Right lobe of liver (tissue), 6 donors: ENCODE measurements at places on chromosomes 11 and 22.

- DNase-seq: no peak
These were observed 104.7 kb downstream of the ETS1 start for GRCh38 chr11:128482512-128483191.

DNA sequence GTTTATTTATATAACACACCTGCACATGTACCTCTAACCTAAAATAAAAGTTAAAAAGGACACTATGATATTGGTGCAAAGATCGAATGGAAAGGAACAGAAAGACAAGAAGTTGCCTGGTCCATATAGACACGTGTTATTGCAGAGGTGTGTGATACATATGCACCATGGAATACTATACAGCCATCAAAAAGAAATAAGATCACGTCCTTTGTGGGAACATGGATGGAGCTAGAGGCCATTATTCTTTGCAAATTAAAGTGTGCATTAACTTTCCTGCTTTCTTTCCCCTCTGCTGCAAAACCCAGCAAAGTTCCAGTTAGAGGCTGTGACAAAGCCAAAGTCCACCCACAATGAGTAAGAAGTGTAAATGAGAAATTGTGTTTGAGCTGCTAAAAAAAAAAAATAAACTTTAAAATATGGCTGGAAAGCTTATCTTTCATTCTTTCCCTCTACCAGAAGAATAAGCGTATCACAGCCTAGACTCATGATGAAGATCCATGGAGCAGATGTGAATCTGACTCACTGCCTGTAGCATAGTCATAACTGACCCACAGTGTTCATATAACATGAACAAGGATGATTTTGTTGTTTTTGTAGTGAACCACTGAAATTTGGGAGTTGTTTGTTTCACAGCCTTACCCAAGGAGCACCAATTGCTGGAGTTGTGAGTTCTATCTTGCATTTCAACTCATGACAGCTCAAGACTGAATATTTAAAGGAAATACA, 9.6 kb downstream of the OR52K1 start:
- DNase-seq: no peak

GRCh38 chr22:39984006-39984405, 10.7 kb upstream of the FAM83F start:
- no peak for DNase-seq

DNA sequence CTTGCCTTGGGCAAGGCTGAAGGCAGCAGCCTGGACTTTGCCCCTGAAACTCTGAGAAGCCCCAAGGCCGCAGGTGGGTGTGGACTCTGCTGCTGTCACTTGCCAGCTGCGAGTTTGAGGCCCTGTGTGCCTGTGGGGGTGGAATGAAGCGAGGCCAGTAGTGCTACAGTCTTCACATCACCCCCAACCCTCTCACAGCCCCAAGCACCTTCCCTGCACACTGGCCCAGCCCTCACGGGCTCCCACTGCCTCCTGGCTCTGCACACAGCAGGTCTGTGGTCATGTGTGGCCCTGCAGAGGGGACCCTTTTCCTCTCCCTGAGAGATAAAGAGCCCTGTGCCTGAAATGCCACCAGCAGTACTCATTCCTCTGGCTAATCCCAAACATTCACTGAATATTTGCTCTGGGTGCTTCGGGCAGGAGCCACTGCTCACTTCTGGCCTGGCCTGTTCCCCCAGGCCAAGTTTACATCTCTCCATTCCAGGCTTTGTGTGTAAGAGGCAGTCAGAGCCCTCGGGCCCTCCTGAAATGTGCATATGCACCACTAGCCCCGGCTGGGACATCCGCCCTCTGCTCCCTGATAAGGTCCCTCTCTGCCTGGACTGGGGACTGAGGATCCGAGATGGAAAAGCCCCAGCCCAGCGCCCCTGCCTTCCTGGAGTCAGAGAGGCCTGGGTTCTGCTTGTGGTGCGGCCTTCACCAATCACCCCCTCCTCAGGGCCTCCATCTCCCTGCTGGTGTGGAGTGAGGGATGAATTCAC, 17.7 kb downstream of the MGAT3 start:
- DNase-seq: no peak

DNA sequence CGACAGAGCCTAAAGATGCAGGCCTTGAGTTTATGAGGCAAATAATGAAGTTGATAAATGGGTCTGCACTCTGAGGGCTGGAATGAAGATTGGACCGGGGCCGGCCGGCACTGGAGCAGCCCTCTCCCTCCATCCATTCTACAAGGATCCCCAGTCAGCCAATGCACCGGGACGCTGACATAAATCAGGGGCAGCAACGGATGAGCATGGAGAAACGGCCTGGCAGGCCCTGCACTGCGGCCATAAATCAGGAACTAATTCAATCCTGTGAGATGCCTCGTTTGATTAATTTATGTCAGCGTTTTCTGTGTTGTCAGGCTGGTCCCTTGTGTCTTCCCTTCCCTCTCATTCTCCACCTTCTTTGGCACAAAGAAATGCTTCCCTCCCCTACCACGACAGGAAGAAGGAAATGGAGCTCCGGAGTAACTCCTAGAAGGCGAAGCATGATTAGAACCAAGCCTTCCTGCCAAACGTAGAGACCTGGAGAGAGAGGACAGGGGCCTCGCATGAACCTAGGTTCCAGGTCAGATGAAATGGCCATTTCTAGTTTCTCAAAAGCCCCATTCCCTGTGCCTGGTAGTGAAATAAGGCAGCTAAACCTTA, 358.4 kb downstream of the OPCML start:
- DNase-seq: no peak

DNA sequence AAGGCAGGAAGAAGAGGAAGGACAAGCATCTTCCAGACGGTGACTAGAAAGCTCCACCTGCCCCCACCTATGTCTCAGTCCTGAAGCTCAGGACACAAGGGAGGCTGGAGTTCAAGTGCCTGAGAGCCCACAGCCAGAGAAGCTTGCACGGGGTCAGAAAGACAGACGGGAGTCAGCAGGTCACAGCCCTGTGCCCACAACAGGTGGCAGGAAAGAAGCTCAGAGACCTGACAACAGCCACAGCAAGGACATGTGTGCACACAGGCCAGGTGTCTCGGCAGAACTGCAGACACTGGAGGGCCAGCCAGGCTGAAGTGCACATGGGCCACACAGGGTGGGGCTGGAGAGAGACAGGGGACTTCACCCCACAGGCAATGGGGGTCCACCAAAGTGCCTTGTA, 37.2 kb upstream of the MOB2 start:
- DNase-seq: no peak

- no peak for DNase-seq
These were observed 3.5 kb downstream of the LARGE2 start for GRCh38 chr11:45926001-45926401.

DNA sequence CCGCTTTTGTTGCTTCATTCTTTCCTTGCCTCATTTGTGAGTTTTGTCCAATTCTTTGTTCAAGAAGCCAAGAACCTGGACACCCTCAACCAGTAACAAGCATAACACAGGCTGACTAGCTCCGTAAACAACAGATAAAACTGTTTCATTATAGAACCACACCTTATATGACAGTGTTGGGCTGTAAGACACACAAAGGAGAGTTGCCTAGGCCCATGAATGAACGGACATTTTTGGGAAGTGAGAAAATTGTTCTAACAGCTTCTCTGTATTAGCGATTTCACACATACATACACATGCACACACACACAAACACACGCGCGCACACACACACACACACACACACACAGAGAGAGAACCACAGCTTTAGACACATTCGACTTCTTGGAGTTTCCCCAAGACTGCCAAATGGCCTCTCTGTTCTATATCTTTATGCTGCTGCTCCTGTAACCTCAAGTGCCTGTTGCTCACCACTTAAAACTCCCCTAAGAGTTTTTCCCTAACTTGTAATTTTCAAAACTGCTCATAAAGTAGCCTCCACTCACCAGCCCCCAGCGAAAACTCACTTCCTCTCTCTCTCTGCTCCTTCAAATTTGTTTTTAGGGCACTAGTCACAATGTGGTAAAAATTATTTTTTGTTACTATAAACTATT, 35.9 kb downstream of the CTSC start:
- DNase-seq: no peak

GRCh38 chr11:5107285-5107684, 30.9 kb downstream of the OR52A5 start:
- no peak for DNase-seq

GRCh38 chr22:27880778-27881394, 38.2 kb downstream of the PITPNB start:
- DNase-seq: no peak

DNA sequence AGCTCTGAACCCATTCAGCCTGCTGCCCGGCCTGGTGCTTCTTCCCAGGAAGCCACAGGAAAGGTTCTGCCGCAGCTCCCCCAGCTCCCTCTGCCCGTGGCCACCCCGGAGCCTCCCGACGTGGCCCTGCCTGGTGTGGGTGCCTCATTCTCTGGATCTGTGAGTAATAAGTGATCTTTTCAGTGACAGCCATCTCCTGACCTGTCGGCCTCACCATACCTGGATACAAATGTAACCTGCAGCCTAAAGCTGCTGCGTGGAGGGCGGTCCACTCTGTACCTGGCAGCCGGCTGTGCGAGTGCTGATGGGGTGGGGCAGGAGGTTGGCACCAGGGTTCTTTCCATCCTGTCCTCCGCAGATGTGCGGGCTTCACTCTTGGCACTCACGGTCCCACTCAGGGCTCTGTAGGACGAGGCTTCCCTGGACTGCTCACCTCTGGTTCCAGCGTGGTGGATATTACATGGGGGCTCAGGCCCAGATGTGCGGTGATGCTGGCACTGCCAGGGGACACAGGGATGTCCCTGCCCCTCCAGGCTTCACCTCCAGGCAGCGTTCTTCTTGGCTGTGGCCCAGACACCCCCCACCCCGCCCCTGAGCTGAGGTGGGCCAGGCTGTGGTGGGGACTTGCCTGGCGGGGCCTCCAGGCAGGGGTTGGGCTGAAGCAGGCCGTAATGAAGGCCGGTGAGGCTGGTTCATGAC, 748.5 kb downstream of the BRD1 start:
- DNase-seq: no peak

- no peak for DNase-seq
These were observed 587 bp downstream of the ESAM start for GRCh38 chr11:124761301-124762104.

DNA sequence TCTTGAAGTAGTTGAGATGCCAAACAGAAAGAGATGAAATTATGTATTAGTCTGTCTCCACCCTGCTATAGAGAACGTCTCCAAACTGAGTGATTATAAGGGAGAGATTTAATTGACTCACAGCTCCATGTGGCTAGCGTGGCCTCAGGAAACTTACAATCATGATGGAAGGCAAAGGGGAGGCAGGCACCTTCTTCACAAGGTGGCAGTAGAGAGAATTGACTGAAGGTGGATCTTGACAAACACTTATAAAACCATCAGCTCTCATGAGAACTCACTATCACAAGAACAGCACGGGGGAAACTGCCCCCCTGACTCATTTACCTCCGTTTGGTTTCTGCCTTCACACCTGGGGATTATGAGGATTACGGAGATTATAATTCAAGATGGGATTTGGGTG, 794.0 kb downstream of the CNTN5 start:
- DNase-seq: no peak

DNA sequence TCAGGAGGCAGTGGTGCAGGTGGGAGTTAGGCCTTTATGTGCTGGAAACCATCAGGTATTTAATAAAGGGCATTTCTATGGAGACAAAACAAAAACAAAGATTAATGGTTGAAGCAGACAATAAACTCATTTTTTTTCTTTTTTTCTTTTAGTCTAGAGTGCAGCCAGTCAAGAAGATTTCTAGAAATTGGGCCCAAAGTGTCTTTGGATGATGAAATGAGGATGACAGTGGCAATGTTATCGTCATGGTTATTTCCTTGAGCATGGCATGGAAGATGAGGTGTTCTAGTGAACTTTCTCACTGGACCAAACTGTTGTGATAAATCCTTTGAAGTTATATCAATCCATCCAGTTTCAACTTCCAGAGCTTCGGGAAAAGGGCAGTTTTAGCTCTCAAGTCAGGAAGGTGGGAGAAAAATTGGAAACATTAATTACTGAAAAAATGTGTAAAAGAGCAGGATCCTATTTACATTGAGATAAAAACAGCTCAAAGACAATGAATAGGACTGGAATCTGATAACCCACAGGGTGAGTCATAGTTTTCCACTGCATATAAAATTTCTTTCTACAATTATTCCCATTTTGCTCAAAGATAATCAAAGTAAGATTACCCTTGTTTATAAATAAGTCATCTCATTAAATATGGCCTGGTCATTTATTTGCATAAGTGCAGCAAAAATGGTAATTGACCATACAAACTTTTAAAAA, 33.0 kb downstream of the PRR5L start:
- no peak for DNase-seq

DNA sequence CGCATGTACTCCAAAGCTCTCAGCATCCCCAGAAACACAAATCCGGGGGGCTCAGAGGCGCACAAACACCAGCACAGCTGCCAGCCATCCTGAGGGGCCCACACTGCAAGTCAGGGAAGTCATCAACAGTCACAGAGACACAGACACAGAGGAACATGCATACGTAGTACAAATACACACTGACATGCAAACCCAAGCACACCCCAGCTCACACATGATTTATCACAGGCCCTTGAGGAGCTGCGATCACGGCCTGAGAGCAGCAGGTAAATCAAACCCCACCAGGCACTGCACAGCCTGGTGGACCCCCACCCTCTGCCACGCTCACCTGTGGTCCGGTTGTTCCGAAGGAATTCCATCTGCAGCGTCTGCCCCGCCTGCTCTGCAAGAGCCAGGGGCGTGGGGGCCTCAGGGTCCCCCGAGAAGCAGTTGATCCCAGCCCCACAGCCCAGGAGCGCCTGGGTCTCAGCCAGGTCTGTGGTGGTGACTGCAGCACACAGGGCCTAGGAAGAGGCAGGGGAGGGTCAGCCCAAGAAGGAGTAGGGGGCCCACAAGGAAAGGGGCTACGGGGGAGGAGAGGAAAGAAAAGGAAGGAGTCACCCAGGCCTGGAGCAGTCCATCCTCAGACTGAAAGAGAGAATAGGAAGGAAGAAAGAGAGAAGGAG, 28.5 kb upstream of the PDE2A start:
- DNase-seq: no peak

- no peak for DNase-seq
These were observed 161.7 kb upstream of the ARHGAP20 start for GRCh38 chr11:110873975-110874374.

DNA sequence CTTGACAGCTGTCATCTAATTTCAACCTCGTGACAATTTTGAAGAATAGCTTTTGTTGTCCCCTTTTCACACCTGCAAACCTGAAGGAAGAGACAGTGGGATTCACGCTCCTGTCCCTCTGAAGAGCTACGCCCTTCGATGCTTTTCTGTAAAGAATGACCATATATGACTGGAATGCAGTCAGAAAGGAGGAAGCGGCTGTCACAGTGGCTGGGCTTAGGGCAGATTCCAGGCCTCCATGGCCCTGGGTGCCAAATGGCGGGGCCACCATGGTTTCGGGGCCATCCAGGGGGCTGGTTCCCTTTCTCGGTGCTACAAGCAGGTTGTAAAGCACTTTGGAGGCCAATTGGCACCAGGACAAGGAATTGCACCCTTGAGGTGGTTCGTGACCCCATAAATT, 22.2 kb upstream of the FGF19 start:
- no peak for DNase-seq

- no peak for DNase-seq
These were observed 7.5 kb downstream of the GNAZ start for GRCh38 chr22:23077627-23078461.

- no peak for DNase-seq
These were observed 30.7 kb downstream of the CERK start for GRCh38 chr22:46707305-46707704.

- no peak for DNase-seq
These were observed 108.1 kb downstream of the KIAA1671 start for GRCh38 chr22:25060522-25061071.
